Fibroblast of skin of left quadriceps (primary cell): ENCODE measurements at places on chromosomes 16 and 17.

DNA sequence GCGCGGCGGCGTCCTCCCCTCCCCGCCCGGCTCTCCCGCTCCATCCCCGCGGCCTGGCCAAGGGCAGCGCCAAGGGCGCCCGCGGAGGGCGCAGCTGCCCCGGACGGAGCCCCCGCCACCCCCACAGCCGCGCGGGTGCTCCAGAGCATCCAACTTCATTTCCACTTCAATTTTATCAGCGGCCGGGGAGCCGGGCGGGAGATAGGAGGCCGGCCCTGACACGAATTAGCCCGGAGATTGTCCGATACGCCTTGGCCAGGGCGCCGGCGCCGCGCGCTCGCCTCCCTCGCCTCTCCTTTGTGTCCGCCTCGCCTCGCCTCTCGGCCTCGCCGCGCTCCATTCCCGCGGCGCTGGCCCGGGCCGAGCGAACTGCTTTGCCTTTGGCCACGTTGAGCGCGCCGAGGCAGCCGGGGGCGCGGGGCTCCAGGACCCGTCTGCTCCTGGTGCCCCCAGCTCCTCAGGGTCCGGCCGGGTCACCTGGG is 129.1 kb upstream of the LHX1 start:
- DNase-seq: no peak

DNA sequence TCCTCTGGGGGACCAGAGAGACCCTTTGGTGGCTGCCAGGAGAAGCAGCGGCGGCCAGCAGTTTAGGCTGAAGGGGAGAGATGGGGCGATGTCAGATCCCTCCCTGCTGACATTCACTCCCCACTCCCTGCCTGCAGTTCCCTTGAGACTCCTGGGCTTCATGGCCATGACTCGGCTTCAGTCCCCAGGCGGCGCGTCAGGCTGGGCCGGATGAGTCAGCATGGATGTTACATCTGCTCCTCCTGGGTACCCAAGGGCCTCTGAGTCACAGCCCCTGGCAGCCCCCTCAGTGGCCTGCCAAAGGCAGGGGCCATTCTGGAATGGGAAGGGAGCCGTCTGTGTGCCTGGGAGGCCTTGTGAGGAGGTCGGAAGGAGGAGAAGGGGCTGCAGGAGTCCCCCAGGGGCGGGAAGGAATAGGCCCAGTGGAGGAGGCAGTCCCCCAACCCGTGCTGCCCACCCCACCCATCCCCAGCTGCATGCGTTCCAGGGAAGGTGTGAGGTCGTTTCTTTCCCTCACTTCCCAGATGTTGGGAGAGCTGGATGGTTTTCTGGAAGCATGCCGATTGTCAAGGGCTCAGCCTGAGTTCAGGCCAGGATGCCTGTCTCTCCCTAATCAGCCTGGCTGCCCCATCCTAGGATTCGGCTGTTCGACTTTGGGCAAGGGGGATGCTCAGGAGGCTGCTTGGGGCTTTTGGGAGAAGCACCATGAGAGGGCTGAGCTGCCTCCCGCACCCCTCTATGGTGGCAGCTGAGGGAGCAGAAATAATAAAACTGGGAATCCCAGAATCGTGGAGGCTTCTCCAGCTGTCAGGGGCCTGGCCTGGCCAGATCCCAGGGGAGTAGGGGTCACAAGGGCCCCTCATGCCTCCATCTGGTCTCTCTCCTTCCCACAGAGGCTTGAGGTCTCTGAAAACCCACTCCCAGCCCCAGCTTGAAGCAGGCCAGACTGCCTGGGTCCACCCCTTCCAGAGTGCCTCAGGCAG is 9.7 kb downstream of the RHBDL3 start:
- DNase-seq: peak; percentile 57

DNA sequence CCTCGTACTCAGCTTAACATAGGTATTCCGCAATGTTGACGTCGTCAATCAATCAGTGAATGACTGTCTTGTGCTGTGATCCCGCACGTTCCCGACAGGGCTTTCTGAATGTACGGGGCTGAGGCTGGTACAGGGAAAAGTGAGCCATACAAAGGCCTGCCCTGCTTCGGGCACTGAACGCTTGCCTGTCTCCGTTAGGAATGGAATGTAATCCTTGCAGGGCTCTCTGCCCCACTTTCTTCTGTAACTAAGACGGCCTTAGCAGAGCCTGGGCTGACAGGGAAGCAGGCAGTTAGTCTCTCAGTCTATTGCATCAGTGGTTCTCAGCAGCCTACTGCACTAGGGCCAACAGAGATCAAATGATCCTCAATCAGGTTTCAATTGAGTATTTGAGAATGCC is 16.2 kb upstream of the MYH3 start:
- DNase-seq: no peak

DNA sequence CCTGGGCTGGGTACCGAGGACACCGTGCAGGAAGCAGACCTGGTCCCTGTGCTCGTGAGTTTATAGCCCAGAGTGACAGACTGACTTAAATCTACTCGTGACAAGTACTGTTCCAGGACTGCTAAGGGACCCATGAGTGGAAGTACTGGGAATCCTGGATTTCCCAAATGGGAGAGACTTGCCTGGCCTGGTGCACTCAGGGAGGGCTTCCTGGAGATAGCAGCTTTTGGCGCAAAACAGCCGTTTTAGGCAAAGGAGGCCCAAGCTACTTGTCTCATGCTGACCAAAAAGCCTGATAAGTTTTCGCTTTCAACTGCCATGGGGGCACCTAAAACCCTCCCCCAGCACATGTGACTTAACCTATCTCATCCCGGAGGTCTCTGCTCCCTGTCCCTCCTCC is 51.4 kb downstream of the ATP2C2 start:
- no peak for DNase-seq

DNA sequence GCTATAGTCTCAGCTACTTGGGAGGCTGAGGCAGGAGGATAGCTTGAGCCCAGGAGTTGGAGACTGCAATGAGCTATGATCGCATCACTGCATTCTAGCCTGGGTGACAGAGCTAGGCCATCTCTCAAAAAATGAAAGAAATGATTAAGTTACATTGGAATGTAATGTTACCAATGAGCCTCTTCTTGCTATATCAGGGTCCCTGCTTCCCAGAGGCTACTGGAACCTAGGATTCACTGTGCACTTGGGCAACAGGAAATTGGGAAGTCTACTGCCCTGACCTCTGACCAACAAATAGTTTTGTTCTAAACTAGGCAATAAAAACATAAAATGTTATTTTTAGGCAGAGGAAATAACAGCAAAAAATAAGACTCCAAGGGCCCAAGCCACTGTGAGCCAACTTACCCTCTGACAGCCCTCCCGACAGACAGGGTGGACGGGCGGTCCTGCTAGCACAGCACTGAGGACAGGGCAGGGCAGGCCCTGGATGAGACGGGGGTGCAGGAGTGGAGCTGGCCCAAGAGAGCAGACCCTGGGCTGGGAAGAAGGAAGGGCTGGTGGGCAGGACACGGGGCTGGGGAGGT is 27.5 kb downstream of the NSMCE1 start:
- DNase-seq: no peak
